H54 (cell line): ENCODE measurements at places on chromosomes 3 and 15.

DNA sequence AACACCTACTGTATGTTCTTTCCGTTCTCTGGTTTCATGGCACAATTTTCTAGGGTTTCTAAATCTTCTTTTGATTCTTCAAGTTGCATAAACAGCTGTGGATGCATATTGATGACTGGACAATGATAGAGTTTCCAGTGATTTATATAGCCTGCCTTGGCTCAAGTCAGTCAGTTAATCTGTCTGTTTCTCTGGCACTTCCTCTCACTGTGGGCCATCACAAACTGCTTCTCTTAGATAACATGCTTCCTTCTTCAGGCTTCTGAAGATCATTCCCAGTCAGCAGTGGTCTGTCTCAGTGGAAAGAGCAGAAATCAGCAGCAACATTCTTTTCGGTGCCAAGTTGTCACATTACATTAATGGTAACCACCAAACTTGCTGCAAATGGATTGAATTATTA is 207.2 kb downstream of the RYR3 start:
- DNase-seq, result no peak

DNA sequence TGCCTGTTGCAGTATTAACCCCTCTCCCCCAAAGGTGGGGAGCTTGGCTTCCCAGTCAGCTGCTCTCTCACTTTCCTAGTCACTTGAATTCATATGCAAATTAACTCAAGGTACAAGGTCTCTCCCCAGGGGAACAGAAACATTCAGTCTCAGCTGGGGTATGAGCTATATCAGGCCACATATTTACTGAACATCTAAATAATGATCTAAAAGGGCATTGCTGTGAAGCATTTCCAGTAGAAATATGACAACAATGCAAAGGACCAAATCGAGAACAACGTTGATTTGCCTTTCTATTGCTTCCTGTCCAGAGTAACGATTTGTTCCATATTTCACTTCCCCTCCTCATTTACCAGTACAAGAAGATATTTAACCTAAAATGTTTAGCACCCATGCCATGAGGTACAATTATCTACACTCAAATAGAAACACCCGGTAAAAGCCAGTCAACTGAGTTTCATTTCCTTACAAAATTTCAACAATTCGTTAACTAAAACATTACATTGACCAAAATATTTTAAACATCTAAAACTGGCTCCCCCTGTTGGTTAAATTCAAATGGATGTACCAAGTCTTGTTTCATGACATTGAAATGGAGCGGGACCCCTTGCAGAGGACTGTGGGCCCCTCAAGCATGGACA is 36.5 kb upstream of the KLHL6 start:
- no peak for DNase-seq

DNA sequence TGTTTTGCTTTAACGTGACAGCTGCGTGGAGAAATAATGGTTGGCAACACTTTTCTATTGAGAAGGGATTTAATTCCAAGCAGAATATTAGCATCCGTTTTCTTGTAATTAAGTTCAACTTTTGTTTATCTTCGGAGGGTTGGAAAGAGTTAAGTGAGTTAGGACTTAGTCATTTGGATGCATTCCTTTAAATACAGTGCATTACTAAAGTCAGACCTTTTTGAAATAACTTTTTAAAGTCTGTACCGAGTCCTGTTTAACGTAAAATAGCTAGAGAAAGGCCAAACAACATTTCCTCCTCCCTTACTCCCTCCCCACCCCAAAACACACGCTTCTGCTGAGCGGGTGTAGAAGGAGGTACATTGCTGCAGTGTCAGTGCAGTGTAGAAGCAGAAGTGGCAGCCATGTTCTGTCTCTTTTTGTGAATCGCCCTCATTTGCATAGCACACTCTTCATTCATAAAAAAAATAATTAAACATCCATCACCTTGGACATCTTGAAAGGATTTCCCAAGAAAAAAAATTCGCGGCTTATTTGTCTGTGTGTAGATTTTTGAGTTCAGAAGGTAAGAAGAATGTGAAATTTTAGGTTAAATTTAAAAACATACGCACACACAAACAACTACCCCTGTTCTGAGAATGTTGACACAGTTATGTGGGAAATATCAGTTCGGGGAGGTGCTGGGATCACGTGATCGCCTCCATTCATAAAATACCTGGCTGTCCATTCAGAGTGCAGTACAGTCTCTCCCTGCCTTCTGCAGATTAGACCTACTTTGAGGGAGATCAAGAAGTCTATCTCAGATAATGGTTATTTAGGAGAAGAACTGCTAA is 1.6 kb downstream of the SPRED1 start:
- DNase-seq, result no peak

DNA sequence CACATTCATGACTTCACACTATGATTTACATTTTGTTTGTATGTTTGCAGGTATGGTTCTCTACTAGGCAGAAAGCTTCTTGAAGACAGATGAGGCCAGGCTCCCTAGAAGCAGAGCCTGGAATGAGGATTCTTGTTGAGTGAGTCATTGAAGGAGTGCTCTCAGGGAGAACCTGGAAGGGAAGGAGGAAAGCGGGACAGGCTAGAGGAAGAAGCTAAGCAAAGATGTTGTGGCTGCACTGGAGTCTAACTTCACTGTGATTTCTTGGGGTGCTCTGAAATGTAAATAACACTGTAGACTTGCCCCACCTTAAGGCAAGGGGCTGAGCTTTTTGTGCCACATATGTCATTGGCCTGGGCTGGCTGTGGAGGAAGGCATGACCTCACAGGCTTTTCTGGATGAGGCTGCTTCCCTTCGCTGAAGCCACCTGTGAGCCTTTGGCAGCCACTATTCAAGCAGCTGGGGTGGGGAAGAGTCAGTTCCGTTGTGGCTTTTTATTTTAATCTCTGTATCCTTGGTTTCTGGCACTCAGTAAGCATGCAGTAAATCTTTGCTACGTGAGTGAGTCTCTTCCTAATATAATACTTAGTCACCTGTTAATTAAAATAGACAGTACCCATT is 307.3 kb downstream of the SV2B start:
- DNase-seq, result peak; percentile 32

DNA sequence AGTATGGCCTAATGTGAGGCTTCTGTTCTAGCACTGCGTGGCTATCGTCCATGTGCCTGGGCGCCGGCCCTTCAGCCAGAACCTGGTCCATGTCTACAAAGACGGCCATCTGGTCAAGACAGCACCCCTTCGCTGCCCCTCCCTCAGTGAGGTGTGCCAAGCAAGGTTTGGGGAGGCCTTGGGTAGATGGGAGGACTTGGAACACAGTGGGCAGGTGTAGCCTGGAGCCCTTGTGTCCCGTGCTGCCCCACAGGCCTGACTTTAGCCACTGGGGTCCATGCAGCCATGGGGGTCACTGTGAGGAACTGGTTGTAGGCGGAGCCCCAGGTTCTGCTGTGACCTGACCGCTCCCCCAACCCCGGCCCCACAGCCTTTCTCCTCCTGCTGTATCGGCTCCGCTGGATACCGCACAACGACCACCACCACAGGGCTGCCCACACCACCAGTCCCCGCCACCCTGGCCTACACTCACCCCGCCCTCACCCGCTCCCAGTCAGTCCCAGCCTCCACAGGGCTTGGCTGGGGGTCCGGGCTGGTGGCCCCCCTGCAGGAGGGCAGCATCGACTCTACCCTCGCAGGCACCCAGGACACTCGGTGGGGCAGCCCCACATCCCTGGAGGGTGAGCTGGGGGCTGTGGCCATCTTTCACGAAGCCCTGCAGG is 16.6 kb downstream of the NBEAL2 start:
- DNase-seq, result no peak

GRCh38 chr15:62958528-62959363 is 83.8 kb upstream of the TPM1 start:
- DNase-seq, result no peak

DNA sequence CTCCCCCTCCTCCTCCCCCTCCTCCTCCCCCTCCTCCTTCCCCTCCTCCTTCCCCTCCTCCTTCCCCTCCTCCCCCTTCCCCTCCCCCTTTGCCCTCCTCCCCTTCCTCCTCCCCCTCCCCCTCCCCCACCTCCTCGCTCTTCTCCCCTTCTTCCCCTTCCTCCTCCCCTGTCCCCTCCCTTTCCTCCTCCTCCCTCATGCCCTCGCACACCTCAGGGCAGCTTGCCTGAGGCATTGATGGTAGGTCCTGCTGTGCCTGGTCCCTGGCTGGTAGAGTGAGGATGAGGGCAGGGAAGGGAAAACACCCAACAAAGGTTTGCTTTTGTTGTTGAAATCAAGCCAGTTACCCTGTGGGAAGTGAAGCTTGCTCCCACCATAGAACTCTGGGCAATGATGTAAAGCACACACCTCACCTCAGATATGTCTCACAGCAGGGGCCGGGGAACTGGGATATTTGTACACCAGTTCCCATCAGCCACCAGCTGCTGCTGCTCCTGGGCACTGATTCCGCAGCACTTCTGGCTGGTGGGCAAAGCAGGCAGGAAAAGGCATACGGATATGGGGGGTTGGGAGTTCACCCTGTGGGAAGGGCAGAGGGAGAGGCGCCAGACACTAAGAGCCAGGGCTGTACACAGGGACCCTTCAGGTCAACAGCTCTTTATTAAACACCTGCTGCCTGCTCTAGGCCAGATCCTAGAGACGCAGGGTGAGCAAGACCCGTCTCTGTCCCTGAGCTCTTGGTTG is 13.8 kb downstream of the ISG20 start:
- no peak for DNase-seq

GRCh38 chr3:89114841-89115223 is 7.4 kb downstream of the EPHA3 start:
- no peak for DNase-seq

DNA sequence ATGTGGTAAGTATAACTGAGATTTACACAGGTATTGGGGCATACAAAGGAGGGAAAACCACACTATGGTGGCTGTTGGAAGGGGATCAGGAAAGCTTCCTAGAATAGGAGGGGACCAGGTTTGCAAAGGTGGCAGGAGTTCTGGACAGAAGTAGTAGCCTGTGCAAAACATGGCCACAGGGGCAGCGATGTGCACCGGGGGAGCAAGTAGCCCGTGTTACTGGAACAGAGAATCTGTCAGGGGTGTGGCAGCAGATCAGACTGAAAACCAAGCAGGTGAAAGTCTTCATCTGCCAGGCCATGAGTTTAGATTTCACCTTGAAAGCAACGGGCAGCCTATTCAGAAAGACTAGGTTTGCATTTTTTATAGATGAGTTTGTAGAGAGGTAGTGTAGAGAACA is 182.3 kb upstream of the LPP start:
- no peak for DNase-seq

GRCh38 chr3:17782751-17783150 is 40.3 kb upstream of the TBC1D5 start:
- no peak for DNase-seq

- no peak for DNase-seq
Measured at GRCh38 chr3:174251681-174252080, 607.5 kb upstream of the NAALADL2 start.
